ENCODE measurements at places on chromosomes 1 and 21.

GRCh38 chr1:21705303-21705980 lies 36.3 kb upstream of the RAP1GAP start:
- DNase-seq, result no peak

DNA sequence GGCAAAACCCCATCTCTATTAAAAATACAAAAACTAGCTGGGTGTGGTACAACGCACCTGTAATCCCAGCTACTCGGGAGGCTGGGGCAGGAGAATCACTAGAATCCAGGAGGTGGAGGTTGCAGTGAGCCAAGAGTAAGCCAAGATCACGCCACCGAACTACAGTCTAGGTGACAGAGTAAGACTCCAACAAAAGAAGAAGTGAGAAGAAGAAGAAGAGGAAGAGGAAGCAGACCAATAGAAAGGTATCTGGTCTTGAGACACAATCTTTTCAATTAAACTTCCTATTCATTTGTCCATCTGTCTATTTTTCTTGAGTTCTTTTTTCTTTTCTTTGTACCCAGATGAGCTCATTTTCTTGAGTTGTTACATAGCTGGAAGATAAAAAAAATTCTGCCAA lies 55.7 kb upstream of the ACADM start:
- no peak for DNase-seq

DNA sequence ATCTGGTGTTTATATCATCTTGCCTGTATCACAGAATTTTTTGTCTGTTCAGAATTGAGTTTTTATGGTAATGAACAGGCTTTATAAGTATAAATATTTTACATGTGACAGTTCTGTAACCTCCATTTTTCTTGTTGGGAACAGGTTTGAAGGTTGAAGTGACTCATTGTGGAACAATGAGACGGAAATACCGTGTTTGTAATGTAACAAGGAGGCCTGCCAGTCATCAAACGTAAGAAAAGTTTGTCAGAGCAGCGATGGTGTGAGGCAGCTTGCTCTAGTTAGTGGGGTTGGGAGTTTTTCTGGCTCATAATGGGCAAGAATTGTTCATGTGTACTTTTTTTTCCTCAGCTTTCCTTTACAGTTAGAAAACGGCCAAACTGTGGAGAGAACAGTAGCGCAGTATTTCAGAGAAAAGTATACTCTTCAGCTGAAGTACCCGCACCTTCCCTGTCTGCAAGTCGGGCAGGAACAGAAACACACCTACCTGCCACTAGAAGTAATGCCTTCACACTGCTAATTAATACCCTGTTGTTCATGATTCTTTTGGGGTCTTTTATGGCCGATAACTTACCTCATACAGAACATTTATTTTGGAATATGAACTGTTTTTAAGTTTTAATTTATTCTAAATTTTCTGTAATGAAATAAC lies 75.2 kb upstream of the TEKT2 start:
- no peak for DNase-seq

DNA sequence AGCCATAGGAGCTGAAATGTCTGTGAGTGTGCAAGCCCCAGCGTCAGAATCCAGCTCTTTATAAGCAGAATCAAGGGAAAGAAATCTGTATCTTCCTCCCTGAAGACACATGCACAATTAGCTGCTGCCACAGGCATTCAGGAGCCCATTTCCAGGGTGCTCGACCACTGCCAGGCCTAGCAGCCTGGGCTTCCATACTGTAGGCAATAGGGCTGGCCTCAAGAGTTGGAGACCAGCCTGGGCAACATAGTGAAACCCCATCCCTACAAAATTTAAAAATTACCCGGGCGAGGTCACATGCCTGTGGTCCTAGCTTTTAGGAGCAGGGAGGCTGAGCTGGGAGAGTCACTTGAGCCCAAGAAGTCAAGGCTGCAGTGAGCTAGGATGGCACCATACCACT lies 41.0 kb downstream of the NEK2 start:
- DNase-seq, result no peak

DNA sequence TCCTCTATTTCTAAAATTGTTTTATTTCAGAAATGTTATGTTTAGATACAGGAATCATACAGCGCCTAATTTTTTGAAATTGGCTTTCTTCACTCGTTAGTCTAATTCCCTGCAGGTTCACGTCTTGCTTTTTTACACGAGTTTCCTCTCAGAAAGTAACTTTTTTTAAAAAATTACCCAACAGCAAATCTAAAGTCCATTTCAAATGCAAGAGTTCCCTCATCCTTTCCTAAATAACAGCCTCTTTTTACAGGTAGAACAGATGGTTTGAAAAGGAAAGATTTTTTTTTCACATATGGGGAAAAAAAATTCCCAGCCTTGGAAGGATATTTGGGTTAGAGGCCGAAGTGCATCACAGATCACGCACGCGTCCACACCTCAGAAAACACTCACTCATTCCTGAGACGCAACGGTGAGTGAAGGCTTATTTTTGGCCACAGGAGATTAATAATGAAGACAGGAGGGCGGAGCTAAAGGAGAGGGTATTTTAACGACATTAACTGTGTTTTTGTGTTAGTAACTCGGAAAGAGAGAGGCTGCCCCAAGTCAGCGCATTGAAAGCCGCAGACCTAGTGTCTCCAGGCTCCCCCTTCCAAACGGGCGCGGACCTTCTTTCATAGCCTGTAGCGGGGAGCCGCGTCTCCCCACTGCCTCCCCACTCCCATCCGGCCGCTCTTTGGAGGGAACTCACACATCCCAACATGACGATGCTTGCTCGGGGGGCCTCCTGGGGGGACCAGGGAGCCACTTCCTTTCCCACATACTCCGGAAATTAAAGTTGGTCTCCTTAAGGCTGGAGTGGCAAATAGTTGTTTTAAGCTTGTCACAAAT lies 969 bp upstream of the RIPK4 start:
- no peak for DNase-seq

DNA sequence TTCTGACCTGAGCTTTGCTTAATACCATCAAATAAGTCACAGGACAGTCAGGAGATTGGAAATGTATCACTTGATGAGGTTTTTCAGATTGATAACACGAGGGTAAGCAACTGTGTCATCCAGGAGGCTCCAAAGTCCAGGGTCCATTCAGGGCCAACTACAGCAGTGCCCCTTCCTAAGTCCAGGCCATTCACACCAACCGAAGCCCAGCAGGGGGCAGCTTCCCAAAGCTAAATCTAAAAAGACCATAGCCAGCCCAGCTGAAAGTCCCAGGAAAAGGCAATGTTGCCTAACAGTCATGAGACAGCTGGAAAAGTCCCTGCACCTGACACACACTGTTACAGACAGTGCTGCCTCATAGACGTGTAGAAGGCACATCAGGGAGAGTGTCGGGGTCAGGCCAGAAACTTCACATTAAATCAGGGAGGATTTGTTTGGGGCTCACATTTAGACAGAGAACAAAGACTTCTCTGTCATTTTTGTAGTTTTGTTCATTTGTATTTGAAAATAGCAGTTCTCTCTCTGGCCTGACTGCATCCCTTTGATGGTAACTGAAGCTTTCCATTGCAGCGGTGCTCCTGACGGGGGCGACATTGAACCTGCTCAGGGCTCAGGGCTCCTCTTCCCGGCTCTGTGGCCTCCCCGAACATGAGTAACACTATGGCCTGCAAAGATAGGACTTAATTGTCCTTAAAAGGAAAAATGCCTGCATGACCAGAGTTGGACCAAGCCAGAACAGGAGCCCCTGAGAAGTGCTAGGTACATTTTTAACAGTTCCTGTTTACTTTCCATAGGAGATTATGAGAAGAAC lies 200.4 kb downstream of the NRIP1 start:
- peak; percentile 70 for DNase-seq

GRCh38 chr21:15204140-15204969 lies 139.6 kb upstream of the NRIP1 start:
- no peak for DNase-seq
